NCI-H510A treated with DMSO at 0.1 percent for 48 hours (cell line): ENCODE measurements at places on chromosomes 12 and 14.

DNA sequence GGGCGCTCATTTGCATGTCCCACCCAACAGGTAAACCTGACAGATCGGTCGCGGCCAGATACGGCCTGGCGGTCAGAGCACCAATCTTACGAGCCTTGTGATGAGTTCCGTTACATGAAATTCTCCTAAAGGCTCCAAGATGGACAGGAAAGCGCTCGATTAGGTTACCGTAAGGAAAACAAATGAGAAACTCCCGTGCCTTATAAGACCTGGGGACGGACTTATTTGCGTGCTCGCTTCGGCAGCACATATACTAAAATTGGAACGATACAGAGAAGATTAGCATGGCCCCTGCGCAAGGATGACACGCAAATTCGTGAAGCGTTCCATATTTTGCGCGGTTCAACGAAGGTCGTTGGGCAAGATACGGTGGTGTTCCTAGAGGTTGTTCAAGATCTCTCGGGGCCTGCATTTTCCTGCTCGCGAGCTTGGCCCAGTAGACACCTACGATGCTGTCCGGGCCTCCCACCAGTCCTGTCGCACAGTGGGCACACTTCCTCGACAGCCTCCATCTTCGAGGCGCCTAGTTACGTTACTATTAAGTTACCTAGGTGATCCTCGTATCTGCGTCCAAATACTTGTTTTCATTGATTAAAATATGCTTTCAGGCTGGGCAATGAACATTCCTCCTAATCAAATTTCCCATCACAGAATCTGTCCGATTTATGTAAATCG lies at the start of gene RNU6-7:
Gene RNU6-7 (plus strand): TSS at position 230 of the 675 bp plus-strand sequence.
- DNase-seq = peak; percentile 49

DNA sequence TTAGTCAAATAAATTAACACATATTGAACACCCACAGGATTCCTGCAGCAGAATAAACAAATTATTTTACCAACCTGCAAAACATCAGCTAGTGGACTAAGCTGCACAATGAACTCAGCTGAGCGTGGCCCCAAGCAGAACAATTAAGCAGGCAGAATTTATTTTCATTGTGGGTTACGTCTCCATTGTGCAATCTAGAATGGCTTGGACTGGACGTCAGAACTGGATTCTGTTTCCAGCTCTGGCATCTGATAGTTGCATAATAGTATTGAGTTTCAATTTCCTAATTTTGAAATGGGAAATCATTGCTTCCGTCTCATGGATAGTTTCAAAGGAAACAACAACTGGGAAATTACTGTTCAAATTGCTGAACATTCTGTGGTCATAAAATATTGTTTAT lies 35.5 kb upstream of the RERG start:
- DNase-seq = no peak

GRCh38 chr12:131635491-131636122 lies 75.3 kb upstream of the SFSWAP start:
- DNase-seq = no peak

- no peak for DNase-seq
Measured at GRCh38 chr14:20376071-20376588, 32.7 kb downstream of the PARP2 start.

DNA sequence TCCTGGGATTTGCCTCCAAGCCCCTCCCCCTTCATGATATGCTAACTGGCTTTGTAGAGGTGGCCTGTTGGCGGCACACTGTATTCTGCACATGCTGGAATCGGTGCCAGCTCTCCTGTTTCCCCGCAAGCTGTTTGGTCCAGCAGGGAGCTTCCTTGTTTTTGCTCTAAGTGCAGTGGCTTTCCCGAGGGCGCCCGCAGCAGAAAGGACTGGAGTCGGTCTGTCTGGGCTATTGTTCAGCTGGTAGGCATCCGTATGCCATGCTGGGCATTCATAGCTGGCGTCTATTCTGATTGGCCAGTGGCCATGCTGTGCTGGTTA lies 88.9 kb upstream of the MED13L start:
- peak; percentile 73 for DNase-seq

DNA sequence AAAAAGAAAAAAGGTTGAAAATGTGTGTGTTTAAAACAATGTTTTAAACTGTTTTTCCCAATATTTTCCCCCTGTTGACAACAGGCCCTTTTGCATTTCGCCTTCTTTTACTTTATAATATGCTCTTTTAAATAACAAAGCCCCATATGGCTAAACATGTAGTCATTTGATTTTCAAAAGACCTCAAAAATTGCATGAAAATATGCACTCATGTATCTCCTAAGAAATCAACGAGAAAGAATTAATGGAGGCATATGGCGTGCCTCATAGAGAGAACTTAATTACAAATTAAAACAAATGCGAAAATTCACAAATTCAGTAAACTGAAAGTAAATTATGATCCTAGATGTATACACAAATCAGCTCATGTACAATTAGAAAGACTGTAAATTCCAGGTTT lies 202.6 kb upstream of the FOXN3 start:
- no peak for DNase-seq

- no peak for DNase-seq
Measured at GRCh38 chr12:127717278-127717677, 549.7 kb upstream of the TMEM132C start.

GRCh38 chr12:88361493-88361892 lies 218.8 kb downstream of the KITLG start:
- DNase-seq = no peak
